ENCODE measurements at places on chromosomes 5 and 9.

GRCh38 chr5:99005506-99005905, 76.7 kb upstream of the CHD1 start:
- no peak for DNase-seq

GRCh38 chr5:151108566-151108965, 27.7 kb upstream of the TNIP1 start:
- DNase-seq: no peak

GRCh38 chr5:153523831-153524230, 33.4 kb downstream of the GRIA1 start:
- no peak for DNase-seq

DNA sequence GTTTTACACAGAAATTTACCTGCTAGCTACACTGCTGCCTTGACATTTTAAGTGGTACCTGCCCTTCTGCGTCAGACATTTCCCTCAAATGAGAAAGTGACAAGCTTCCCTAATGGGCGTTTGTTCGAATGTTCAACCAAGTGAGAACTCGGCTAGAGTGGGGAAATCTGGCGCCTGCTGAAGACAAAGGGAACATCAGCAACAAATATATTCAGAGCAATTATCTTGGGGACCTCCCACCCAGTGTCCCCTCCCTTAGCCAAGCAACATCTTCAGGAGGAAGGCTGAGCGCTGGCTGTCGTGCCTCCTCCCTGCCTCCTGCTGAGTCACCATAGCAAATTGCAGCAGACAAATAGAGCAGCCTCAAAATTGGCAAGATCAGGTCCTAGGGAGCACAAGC, 57.1 kb downstream of the MFAP3 start:
- no peak for DNase-seq

DNA sequence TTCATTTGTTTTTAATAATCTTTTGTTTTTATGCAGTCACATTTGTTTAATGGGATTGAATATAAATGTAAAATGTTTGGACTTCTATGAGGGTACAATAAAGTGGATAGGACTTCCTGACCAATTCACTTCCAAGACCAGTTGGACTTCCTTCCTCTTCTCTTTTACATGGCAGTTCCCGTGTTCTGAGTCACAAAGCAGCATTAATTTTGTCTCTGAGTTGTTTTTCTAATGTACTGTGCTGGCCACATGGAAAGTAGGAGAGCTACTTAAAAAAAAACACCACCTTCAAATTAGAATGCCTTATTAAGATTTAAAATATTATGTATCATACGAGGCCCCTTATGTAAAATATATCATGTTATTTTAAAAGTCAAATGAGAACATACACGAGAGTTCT, 87.3 kb downstream of the CCDC171 start:
- DNase-seq: no peak

DNA sequence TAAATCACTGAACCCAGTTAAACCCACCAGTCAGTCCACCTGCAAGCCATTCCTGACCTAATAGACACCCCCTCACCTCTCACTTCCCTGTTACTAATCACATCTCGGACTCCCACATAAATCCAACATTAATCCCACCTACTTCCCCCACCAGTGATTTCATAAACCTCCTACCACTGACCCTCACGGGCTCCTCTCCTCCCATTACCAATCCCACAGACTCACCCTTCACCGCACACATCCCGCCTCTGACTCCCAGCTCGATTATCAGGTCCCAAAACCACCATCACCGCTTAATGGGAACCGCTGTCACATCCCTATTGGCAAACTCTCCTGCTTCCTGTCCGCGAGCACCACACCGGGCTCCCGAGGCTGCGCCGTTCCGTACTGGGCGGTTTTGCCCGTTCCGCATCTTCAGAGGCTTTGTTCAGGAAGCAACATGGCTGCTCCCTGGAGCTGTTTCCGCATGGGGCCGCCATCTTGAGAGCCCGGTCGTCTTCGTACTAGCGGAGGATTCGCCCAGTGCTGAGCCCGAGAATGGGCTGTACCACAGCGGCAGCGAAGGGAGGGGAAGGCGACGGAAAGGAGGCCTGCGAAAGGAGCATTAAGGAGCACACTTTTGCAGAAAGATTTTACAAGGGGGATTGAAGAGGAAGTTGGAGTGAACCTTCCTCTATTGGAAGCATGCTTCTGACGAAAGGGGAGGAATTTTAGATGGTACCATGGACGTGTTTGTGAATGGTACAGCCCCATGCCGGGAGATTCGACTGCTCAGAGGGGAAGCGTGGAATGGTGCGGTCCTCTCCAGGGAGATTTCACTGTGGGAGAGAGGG, at the start of gene ZNF300:
Gene ZNF300 (minus strand): TSS at position 502 of the 833 bp plus-strand sequence. CDS start 1,825 bp downstream, outside the sequence.
- peak; percentile 35 for DNase-seq

GRCh38 chr9:87874304-87874623, 8.4 kb upstream of the SPATA31E1 start:
- no peak for DNase-seq

DNA sequence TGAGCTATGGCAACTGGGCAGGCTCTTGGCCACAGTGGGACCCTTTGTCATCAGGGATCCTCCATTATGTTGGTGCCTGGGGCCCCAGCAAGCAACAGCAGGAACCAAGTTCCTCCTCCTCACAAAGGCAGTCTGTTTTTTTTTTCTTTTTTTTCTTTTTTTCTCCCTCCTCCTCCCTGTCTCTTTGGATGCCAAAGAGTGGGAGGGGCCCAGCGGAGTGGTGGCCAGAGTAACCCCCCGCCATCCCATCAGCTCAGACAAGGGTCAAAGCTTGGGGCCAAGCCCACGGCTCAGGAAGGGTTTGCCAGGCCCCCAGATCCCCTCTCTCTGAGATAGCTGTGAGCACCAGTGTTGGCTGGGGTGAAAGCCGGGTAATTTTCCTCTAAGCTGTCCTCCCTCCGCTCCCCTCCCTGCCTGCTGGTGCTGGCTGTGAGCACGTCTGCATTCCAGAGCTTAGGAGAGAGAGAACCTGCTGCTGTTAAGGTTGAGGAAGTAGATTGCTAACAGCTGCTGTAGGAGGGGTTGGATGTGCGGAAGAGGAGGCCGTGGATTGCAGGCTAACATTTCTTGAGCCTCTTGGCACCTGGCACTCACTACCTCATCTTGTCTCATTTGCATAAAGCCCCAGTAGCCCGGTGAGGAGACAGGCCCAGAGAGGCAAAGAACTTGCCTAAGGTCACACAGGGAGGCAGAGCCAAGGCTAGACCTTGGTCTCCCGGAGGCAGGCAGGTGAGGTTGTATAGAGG, 21.2 kb downstream of the GSN start:
- no peak for DNase-seq

- DNase-seq: no peak
Observed at GRCh38 chr9:138009803-138010690, 132.5 kb downstream of the CACNA1B start.

DNA sequence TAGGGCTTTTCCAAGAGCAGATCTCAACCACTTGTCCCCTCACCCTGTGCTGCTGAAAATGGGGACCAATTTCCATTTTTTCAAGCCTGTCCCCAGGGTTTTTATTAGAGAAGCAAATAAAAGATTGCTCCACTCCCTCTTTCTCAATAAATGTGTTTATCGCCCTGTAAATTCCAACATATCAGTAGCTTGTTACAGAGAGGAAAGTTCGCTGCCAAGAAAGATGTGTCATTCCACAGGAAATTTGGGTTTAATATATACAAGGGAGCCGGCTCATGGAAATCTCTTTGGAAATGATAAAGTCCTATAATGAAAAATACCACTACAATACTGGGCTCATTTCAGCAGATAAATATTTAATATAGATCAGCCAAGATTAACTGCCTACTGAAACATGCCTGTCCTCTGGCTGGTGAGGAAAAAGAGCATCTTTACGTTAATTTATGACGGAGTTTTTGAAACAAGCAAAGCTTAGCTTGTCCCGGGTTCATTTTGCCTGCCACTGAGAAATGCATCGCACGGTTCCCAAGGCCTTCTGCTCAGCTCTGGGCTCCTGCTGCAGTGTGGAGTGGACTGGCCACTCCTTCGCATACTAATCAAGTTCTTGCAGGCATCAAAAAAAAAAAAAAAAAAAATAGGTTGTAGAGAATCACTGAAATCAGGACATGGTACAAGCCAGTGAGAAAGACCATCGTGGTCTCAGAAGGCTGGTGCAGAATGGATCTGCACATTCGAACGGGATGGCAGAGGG, 84.5 kb downstream of the BRINP1 start:
- DNase-seq: no peak

DNA sequence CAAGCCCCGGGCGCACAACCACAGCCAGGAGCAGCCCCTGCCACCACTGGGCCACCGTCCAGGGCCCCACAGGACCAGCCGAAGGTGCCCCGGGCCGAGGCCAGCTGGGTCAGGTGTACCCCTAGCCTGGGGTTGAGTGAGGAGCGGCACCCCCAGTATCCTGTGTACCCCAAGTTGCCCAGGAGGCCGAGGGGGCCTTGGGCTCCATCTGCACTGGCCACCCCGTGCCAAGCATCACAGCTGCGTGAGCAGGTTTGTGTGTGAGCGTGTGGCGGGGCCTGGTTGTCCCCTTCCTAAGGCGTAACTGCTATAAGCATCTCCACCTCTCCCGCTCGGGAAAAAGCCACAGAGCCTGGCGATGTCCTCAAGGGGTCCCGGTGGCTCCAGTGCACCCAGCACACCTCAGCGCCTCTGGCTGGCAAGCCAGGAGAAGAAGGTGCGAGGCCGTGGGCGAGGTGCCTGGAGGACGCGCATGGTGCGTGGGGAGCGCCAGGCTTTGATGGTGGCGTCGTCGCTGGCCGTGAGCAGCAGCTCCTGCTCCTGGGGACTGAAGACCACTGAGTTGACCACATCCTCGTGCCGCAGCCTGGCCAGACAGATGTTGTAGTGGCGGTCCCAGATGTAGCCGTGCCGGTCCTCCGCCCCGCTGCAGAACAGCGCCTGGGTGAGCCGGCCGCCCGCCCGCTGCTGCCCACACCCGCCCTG, 3.9 kb downstream of the FBXW5 start:
- no peak for DNase-seq

DNA sequence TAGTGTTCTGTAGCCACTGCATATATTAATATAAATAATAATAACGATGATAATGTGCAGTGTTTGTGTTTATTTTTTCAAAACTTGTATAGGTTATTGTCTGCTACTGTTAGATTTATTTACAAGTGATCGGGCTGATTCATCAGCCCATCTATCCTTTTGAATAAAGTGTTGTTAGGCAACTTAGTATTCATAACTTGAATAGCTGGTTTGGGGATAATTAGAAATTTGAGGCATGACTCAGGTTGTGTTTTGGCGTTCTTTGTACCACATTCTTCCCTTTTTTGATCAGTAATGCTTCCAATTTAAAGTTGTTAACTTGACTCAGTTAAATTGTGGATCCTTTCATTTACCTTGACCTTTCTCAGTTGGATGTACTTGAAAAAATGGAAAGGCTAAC, 69.7 kb downstream of the FOCAD start:
- no peak for DNase-seq

- no peak for DNase-seq
Observed at GRCh38 chr5:6961837-6962635, 248.8 kb downstream of the TENT4A start.

DNA sequence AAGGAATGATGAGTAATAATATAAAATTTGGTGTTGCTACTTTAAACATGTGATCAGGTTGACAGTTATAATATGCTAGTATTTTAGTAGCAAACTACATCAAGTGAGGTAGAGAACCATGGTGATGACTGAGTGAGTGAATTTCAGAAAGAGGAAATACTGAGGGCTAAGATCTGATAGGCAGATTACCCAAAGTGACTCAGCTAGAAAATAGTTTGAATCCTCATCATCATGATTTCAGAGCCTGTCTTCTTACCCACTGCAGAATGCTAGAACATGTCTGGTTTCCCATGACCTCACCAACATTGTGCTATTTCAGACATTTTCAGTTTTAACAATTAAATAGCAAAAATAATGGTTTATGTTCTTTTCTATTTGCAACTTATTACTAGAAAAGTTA, 602.1 kb downstream of the TAF11L14 start:
- no peak for DNase-seq

DNA sequence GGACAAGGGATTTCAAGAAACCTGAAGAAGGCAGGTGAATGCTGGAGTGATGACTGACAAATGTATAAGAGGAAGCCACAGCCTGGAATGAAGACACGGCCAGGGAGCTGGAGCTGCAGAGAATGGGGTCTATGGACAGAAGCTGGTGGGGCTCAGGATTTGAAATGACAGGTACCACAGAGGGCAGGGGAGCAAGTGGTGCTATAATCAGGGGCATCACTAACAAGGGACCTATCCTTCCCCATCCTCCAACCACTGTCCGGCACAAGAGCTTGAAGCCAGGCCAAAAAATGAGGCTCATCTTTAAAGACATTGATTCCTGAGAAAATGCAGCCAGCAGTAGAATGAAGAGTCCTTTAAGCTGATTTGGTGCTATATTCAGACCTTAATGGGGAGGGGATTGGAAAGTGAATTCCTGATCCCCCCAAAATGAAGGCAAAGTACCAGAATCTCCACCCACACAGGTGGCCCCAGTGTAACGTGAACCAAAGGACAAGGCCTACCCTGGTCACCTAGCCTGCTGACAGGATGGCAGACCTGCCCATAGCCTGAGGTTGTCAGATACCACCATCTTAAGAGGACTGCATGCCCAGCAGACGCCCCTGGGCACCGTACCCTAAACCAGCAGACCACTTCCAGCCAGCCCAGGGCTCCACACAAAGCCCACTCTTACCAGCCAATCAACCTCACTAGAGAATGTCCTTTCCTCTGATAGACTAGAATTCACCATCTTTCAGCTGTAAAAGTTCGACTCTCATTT, 109.2 kb downstream of the SAXO1 start:
- DNase-seq: no peak

DNA sequence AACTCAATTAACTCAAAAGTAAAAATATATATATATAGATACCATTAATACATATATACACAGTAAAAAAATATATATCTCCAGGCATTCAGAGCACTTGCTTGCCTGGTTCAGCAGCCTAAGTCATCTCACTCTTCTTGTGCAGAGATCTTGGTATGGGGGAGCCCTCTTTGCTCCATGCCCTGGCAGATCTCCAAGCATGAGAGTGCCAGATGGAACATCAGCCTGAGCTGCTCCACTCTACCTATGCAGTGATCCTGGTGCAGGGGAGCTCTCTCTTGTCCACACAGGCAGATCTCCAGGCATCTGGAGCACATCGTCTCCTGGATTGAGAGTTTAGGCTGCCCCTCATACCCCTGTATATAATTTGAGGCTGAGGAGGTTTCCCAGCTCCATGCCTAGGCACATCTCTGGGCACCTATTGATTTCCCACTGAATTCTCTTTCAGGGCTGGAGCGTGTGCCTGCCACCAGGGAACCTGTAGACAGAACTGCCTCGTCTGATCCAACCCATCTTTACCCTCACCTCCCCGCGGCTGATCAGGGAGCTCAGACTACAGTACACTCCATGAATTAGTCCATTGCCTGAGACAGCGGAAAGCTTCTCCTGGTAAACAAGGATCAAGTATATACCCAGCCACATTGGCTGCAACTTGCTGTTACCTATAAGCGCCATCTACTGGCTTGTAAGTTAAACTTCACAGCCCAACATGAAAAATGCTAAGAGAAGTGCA, 342.4 kb upstream of the GRIA1 start:
- no peak for DNase-seq

GRCh38 chr5:149824120-149824519, 94.0 kb downstream of the PPARGC1B start:
- no peak for DNase-seq

DNA sequence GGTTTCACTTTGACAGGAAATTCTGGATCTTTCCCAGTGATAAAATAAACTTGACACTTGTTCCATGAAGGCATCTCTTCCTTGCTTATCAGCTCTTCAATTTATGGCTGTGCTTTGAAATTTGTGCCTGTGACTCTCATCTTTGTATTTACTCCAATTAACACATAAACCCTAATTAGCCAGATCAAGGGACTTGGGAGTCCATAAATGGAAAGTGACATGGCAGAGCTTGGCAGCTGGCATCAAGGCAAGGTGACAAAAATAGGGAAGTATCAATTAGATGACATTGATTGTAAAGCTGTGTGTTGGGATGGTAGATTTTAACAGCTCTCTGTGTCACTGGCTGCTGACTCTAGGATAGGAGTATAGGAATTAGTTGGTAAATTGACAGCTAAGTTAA, 133.9 kb downstream of the PBX3 start:
- no peak for DNase-seq
